ENCODE measurements at places on chromosomes 1 and 21.

GRCh38 chr1:156682166-156682890 lies 5.1 kb upstream of the NES start:
- no peak for DNase-seq

DNA sequence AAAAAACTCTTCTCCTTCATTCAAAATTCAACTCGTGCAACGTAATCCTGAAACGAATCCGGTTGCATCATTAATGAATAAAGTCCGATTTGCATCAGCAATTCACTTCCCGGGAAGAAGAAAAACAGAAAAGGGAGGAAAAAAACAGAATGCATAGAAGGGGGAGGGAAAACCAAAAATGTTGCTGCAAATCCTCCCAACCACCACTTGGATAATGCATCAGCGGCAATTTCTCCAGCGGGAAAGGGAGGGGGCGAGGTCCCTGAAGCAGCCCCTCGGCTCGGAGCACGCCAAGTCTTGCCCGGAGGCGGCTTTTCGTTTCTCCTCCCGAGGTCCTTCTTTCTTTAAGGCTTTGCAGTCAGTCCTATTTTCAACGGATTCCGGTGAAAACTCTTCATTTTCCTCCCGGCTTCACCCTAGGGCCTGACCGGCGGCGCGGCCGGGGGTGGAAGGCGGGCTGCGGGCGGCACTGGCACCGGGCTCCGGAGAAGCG lies 723 bp downstream of the CDC42BPA start:
- no peak for DNase-seq

GRCh38 chr1:160618763-160619274 lies 28.0 kb downstream of the SLAMF1 start:
- DNase-seq = peak; percentile 79

DNA sequence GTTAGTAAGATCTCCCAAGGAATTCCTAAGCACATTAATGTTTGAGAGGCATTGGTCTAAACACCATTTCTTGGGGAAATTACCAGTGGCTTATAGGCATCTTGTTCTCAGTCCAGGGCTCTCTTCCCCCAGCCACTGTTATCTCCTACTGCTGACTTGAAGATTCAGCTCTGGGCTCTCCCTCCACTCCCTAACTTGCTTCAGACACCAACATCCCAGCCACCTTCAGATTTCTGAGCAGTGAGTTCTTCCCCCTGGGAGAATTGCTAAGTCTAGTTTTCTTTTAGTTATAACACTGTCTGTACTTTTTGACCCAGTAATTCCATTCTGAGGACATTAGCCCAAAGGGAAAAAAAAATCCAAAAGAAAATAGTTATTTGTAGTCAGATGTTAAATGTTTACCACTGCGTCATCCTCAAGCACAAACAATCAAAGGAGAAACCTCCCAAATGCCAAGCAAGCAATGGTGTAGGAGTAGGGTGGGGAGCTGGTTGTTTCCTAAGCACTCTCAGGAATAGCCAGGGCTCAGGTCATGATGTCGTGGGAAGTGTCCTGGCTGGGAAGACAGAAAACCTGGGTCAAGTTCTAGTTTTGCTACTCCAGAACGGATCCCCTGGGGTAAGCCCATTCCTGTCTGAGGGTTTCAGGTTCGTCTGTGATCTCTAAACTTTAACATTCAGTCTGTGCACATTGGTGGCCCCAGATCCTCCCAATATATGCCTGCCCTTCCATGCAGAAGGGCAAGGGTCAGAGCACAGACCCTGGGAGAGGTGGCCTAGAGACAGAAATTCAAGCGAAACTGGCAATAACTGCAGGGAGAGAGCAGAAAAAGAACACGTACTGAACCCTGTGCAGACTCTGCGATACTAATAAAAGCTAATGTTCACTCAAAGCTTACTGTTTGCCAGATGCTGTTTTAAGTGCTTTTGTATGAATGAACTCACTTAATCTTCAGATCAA lies 191.1 kb upstream of the FGGY start:
- no peak for DNase-seq

- no peak for DNase-seq
Measured at GRCh38 chr1:156691191-156691590, 14.0 kb upstream of the NES start.

- DNase-seq = no peak
Measured at GRCh38 chr1:77673030-77673429, 9.4 kb downstream of the ZZZ3 start.

DNA sequence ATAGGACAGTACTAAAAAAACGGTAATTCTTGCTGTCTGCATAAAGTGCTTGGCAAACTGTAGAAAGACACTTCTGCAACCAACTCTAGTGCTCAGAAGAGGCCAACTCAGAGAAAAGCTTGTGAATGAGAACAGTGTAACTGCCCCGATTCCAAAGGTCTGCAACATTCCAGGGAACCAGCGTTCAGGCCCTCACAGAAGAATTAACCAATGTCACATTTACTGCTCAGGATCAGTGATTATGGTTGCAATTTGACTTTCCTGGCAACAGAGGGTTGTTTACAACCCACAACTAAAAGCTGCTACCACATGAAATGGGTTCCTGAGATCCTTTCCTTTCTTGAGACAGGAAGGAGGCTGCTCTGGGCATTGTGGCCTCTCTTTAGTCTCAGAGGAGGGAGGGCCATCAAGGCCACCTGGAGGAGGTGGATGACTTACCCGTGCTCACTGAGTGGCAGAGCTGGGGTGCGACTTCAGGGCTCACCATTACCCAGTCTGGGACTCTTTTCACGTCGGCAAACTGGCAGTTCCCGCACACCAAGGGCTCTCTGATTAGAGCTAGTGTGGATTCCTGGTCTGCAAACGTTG lies 15.3 kb downstream of the SRSF4 start:
- DNase-seq = no peak

GRCh38 chr1:205633421-205633976 lies 1.7 kb upstream of the ELK4 start:
- DNase-seq = no peak

DNA sequence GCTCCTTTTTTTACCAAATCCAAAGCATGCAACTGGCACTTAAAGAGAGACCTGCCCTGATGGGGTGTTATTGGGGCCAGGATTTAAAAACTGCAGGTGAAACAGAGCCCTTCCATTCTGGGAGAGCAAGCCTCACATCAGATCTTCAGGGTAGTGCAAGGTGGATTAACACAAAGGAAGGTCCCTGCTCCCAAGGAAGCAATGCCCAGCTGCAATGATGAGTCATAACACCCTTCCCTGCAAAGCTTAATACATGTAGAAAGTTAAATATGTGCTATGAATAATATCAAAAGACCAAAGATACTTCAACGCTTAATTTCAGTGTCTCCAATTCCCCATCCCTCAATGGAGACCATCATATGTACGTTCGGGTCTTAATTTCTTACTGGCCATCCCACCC lies 508.0 kb downstream of the OMA1 start:
- DNase-seq = no peak

GRCh38 chr1:180309338-180309737 lies 79.3 kb downstream of the LHX4 start:
- DNase-seq = no peak

DNA sequence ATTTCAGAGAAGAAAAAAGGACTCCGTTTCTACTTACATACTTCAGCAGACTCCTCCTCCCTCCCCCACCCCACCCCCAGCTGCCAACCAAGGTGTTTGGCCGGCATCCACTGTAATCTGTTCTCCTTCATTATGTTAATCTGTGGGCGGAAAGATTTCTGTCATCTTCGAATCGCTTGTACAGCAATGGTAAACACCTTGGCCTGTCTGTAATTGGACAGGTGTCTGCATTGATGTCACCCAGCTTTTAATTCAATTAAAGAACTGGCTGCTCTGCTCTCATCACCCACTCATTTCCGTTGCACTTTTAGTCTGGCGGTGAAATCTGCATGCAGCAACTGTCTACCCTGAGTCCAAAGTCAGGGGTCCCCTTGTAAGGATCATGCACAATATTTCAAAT lies 368.6 kb downstream of the USH2A start:
- DNase-seq = no peak

- no peak for DNase-seq
Measured at GRCh38 chr1:81607924-81608323, 192.8 kb upstream of the ADGRL2 start.

DNA sequence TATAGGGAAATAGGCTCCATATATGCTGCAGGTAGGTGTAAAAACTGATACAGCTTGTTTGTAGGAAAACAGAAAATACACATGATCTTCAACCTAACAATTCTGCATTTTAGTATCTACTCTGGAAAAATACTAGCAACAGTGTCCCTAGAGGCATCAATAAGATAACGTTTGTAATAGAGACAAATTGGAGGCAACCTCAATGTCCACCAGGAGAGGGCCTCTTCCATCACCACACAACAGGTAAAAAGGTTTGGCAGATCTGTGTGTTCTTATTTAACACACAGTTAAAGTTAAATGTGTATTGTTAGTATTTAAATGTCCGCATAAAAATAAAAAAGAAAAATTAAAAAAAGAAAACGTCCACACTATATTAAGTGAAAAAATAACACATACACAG lies 5.4 kb downstream of the EIF2D start:
- peak; percentile 75 for DNase-seq

GRCh38 chr1:12572522-12572921 lies 45.5 kb downstream of the DHRS3 start:
- DNase-seq = no peak

GRCh38 chr1:9174243-9174642 lies 45.3 kb upstream of the GPR157 start:
- no peak for DNase-seq

DNA sequence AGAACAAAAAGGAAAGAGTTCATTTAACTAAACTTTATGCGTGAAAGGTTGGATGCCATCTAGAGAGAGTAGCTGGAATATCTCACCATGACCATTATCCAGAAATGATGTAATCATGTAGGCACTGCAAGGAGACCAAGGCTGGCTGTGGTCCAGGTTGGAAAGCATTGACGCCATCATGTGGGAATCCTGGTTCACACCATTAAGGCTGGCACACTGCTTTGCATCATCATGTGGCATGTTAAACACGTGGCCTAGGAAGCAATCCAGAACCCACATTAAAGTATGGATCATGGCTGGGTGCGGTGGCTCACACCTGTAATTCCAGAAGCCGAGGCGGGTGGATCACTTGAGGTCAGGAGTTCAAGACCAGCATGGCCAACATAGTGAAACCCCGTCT lies 4.3 kb downstream of the ADAMTS1 start:
- no peak for DNase-seq

DNA sequence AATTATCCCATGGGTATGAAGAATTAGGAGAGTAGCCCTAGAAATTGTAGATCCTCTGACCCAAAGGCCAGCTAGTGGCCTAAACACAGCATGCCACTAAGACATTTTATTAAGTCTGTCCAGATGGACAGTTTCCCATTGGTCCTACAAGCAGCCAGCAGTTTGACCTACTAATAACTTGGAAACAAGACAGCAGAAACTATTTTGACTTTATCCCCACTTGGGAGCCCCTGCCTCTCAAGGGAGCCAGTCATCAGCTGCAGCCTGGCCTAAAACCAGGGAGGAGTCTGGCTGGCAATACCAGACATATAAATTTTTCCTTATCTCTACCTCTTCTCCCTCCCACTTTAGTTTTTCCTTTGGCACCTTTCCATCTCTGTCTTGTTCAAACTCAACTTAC lies 222.6 kb upstream of the KCTD3 start:
- DNase-seq = no peak

- peak; percentile 81 for DNase-seq
Measured at GRCh38 chr1:29513357-29513756, 277.0 kb downstream of the PTPRU start.

GRCh38 chr1:56411484-56412180 lies 167.7 kb downstream of the PLPP3 start:
- no peak for DNase-seq

DNA sequence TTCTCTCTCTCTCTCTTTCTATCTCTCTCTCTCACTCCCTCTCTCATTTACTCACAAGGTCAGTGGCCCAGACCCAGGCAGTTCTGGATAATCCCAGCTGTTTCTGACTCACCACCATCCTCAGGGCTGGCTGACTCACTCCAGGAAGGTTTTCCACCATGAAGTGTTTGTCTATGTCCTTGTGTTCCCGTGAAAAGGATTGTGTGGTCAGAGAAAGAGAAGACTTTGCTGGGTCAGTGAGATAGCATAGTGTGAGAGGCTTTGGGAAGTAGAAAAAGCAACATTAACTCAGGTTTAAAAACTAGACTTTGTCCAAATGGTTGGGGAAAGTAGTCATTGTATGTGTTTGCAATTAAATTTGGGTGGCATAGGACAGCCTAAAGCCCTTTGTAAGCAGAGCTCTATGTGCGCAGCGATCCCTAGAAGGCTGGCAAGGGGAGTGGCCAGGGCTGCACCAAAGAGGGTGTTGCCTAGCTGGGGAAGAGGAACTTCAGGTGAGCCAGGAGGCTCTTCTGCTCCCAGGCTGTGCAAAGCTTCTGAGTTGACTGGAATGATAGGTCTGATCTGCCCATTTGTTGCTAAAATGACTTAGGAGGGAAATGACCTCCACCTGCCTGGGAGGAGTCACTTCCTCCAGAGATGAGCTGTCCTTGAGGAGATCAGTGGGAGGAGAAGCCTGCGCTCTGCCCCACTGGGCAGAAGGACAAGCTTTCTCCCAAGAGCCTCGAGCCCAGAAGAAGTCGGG lies 4.9 kb upstream of the CAPN2 start:
- DNase-seq = no peak

GRCh38 chr1:6106321-6106731 lies 60.6 kb downstream of the KCNAB2 start:
- no peak for DNase-seq

- DNase-seq = no peak
Measured at GRCh38 chr1:236421022-236421421, 26.9 kb downstream of the EDARADD start.

GRCh38 chr1:93578911-93579825 lies 102.5 kb downstream of the BCAR3 start:
- DNase-seq = no peak

- DNase-seq = peak; percentile 15
Measured at GRCh38 chr1:82920418-82921248, 1078.3 kb downstream of the TTLL7 start.

DNA sequence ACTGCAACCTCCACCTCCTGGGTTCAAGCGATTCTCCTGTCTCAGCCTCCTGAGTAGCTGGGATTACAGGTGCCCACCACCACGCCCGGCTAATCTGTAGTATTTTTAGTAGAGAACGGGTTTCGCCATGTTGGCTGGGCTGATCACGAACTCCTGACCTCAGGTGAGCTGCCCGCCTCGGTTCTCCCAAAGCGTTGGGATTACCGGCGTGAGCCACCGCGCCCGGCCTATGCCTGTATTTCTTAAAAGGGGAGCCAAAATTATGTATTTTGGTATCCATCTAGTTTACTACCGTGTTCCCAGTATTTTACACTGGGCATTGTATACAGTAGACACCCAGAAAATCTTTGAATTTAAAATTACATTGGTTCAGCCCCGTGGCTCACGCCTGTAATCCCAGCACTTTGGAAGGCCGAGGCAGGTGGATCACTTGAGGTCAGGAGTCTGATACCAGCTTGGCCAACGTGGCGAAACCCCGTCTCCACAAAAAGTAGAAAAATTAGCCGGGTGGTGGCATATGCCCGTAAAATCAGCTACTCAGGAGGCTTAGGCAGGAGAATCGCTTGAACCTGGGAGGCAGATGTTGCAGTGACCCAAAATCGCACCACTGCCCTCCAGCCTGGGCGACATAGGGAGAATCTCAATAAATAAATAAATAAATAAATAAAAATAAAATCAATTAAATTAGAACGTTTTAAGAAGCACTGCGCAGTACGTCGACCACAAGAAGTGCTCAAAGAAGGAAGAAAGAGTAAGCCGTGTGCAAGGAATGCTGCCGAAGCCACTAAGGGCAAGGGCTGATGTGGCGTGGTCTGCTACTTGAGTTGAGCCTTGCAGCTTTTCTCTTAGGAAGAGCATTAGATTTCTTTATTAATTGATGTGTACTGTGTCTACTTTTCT lies 1.5 kb upstream of the THRAP3 start:
- DNase-seq = no peak

GRCh38 chr1:117231748-117232373 lies 21.1 kb upstream of the VTCN1 start:
- DNase-seq = no peak

GRCh38 chr1:215601276-215601675 lies 34.2 kb downstream of the KCTD3 start:
- DNase-seq = no peak

All from NAMALWA (cell line).